AML-193 (cell line): ENCODE measurements at places on chromosomes 13 and 19.

DNA sequence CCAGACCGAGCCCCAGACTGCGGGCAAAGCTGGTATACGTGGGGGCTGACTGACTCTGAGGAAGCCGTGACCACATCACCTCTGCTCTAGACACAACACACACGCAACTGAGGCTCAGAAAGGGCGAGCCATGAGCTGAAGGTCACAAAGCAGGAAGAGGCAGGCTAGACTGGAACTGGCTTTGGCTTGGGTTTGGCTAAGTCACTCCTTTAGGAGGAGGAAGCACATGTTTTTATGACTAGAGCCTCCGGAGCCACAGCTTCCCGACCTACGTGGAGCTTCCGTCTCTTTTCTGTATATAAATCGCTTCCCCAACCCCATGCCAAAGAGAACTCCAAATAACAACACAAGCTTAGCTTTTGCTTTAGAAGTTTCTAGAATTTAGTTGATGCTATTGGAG is 48.0 kb downstream of the RFX2 start:
- peak; percentile 71 for DNase-seq

DNA sequence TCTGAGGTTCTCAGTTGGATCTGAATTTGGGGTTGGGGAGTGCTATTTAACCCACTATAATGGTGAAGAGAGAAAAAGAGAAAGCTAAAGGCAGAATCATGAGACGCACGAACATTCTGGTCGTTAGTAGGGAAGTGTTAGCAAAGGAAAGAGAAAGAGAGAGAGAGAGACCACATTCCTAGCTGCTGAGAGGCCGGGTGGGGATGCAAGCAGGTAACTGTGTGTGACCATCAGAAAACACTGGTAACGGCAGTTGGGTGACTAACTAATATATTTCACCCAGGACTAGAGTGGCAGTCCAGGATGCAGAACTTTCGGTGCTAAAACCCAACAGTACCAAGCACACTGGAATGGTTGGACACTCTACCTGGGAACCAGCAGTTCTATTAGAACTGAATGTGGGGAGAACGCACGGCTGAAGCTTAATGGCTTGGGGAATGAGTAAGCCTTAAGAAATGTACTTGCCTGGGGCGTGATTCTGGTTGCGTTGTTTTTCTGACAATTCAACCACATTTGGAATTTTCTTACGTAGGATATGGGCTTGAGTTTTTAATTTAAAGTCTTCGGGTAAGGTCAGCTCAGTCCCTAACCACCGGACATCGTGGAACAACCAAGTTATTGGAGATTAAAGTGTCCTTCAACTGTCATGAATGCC is 130.2 kb downstream of the DNAJC15 start:
- DNase-seq: no peak

GRCh38 chr13:87538366-87539052 is 132.7 kb upstream of the SLITRK5 start:
- no peak for DNase-seq

DNA sequence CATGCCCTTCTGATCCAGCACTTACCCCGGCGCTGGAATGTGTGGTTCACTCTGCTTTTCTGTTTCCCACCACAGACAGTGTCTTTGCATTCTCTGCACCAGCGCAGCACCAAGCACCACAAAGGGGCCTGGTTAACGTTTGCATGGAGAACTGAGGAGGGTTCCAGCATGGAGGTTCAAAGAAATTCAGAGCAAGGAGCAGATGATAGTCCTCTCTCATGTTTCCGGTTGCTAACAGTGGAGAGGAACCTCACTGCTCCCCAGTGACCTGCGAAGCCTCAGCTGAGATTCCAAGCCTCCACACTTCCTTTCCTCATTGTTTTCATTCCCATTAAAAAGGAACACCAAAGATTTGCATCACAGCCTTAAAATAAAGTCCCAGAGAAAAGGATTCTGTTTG is 99.7 kb downstream of the STARD13 start:
- DNase-seq: no peak

DNA sequence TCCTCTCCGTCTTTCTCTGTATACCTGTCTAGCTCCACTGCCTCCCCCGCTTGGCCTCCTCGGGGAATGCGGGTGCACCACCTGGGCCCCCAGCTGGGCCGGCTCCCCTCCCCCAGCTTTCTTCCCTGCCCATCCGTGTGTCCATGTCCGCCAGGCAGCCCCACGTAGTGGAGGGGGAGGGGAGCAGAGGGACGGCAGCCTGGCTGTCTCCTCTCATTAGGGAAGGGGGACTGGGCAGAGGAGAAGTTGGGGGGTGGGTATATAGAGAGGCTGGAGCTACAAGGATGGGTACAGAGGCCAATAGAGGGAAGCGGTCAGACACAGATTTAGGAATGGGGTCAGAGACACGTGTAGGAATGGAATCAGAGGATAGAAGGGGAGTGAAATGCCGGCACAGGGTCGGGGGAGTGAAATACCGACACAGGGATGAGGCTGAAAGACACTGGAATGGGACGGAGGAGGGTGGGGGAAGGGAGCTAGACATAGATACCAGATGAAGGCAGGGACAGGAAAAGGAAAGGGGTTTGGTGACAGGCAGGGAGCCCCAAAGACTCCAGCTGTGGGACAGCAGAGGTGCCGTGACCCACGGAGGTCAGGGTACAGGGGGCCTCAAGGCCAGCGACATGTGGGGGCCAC is 2.8 kb downstream of the NECTIN2 start:
- no peak for DNase-seq

GRCh38 chr19:13037161-13037560 is 41.9 kb downstream of the NFIX start:
- DNase-seq: no peak

DNA sequence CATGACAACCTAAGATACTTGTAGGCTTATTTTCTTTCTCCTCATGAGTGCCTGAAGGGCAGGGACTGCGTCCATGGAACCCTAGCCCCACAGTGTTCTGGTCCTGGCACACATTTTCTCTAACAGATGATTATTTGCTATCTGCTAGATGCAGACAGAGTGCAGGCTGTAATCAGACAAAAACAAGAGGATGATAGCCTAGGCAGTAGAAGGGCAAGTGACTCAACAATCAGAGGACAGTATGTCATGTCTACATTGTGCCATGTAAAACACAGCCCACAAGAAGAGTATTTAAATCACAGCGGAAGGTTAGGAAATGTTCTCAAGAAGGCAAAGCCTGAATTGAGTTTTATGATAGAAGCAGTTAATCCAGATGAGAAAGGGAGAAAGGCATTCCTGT is 29.3 kb downstream of the MIPEP start:
- no peak for DNase-seq

- no peak for DNase-seq
These were observed 274.3 kb downstream of the SHISA2 start for GRCh38 chr13:25777509-25777908.

DNA sequence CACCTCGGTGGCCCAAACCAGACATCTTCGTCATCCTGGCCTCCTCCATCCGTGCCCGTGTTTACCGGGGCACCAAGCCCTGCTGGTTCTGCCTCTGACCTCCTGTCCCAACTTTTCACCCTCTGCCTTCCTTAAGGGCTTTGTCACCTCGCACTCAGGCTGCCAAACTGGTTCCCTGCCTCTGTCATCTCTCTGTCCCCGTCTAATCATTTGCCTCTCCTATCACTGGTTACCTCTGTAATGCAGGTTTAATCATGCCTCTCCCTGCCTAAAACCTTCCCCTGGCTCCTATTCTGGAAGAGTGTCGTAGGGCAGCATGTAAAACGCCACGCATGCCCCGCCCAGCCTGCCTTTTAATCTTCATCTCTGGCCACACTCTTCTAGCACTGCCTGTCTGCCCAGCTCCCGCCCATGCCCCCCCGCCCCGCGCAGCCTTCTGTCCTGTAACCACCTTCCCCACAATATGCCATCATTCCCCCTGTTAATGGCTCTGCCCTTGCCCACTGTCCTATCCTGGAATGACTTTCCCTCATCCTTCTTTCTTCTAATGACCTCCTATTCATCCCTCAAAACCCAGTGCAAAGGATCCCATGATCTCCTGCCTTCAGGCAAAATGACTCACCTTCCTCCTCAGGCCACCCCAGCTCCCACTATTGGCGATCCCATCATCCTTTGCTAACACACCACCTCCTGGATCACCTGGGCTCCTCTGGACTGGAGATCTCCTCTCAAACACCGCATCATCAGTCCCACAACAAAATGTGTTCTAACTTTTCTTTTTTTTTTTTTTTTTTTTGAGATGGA is 66.7 kb downstream of the PEX11G start:
- no peak for DNase-seq

GRCh38 chr13:27242702-27243101 is 8.7 kb upstream of the RPL21 start:
- no peak for DNase-seq

DNA sequence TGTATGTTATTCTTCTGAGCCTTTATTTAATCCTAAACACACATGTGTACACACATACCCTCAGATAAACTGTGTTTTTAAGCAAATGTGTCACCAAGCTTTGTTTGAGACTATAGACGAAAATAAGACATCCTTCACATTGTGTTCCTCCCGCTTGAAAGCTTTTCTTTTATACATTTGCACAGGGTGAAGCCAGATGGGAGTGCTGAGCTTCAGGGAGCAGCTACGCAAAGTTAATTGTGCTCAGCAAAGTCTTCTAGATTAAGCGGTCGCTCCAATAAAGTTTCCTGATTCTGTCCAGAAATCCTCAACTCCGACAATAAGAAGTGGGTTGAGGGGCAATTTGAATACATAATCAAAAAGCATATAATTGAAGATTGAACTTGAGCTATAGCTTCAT is 117.2 kb upstream of the ARGLU1 start:
- DNase-seq: no peak

DNA sequence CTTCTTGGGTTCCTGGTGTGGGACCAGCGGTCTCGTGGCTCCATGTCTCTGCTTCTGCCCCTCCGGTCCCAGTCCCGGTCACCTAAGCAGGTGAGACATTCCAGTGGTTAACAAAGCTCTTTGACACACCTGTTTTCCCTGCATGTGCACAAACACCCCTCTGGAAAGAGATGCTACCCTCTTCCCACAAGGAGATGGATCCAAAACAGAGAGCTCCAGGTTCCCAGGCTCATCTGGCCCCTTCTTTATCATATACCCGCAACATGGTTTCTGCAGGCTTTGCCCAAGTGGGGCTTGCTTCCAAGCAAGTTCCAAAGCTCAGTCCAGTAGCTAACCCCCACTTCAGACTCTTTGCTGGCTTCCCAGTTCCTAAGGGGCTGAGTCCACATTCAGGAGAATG is 17.8 kb downstream of the PEG3 start:
- DNase-seq: no peak

GRCh38 chr13:110576736-110577476 is 15.4 kb upstream of the RAB20 start:
- DNase-seq: no peak

DNA sequence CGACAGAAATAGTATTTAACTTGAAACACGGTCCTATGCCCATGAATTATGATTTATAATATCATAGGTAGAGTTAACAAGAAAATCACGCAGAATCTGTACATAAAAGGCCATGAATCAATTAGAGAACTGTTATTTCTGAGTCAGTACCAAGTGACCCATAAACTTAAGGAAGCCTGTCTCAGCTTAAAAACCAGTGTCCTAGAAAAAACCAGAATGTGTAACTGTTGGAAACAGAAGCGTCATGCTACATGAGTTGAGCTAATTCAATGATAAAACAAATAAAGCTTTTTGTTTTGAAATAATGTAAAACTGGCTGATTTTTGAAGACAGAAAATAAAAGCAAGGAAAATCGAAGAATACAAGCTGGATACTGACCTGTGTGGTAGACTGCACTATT is 34.8 kb upstream of the SGCG start:
- no peak for DNase-seq

- no peak for DNase-seq
These were observed 24.7 kb downstream of the ATP11A start for GRCh38 chr13:112714376-112715174.

DNA sequence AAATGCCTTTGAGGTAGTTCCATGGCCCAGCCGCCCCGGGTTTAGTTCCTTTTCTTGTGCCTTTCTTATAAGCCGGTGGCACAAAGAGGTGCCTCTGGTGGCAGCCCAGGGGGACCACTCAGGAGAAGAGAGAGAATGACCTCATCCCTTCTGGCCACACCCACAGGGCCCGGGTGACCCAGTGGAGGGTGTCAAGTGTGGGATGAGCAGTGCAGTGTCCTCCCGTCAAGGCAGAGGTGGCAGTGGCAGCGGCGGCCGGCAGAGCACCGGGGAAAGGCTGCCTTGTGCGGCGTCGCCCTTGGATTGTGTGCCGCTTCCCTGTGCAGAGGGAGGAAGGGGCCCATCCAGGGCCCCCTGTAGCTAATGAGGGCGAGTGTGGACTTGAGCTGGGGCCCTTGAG is 47.9 kb downstream of the KDM4B start:
- no peak for DNase-seq

DNA sequence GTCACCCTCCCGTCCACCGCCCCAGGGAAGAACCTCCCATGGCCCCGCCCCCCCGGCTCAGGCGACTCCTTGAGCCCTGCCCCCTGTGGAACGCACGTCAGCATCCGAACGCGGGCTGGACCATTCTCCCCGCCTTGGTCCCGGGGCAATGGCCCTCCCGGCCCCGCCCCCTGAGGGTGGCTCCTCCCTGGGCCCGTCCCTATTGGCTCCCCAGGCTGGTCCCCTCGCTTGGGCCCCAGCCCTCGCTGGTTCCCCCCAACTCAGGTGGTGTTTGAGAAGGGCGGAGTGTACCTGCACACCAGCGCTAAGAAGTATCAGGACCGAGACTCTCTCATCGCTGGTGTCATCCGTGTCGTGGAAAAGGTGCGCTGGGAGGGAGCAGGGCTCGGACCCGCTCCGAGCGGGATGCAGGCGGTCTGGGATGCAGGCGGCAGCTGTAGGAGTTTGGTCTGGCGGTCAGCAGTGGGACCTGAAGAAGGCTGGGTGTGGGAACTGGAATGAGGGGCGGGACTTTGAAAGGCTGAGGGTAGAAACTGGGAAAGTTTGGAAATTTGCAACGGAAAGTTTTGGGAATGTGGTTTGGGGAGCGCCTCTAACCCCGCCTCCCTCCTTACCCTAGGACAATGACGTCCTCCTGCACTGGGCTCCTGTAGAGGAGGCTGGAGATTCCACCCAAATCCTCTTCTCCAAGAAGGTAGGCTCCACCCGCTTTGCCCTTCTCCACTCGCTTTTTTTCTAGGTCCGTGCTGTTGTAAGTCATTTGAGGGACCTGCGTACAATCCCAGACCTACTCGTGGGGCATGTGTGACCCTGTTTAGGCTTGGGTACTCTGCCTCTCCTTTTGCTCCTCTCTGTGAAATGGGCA is 609 bp downstream of the TBC1D17 start:
- peak; percentile 85 for DNase-seq
